ENCODE measurements at places on chromosomes 13 and 19.
A peak's percentile ranks its signal among the peaks of the same experiment; 100 is the strongest.

DNA sequence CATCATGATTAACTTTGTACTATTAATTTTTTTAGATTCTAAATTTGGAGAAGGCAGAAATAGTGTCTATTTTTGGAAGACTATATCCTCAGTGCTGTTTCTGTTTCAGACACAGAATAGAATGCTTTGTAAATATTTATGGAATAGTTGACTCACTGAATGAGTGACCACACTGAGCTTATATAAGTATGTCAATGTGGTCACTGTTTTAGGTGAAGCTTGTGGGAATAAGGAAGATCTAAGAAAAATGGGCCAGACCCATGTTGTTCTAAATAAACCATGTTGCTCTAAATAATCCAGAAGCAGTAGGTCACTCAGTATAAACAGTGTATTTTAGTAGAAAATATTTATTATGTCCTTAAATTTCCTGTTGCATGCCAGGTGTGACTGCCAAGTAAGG lies 45.5 kb upstream of the DACH1 start:
- DNase-seq, result no peak

- DNase-seq, result no peak
These were observed 149.0 kb downstream of the SLITRK1 start for GRCh38 chr13:83733293-83733692.

- no peak for DNase-seq
These were observed 104.4 kb downstream of the KLF5 start for GRCh38 chr13:73162912-73163911.

DNA sequence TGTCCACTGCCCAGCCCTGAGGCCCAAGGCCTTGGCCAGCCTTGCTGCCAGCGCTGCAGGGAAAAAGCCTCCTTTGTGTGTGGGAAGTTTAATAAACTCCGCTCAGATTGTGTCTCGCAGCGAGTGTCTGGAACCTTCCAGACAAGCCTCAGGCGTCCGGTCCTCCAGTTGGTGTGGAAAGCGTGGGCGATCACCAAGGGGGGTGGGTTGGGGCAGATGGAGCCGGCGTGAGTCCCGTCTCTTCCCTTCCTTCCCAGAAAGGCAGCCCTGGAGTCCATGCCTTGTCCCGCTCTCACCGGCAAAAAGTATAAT lies 4.6 kb downstream of the STK11 start:
- no peak for DNase-seq

GRCh38 chr13:83215627-83216026 lies 666.6 kb downstream of the SLITRK1 start:
- peak; percentile 81 for DNase-seq

- DNase-seq, result no peak
These were observed 12.5 kb upstream of the TBC1D4 start for GRCh38 chr13:75494491-75494890.

- DNase-seq, result no peak
These were observed 19.5 kb downstream of the N4BP2L1 start for GRCh38 chr13:32408296-32409000.

GRCh38 chr19:41570639-41571112 lies 5.3 kb upstream of the CEACAM21 start:
- peak; percentile 78 for DNase-seq

- DNase-seq, result no peak
These were observed 5.0 kb upstream of the MADCAM1 start for GRCh38 chr19:491146-491741.

DNA sequence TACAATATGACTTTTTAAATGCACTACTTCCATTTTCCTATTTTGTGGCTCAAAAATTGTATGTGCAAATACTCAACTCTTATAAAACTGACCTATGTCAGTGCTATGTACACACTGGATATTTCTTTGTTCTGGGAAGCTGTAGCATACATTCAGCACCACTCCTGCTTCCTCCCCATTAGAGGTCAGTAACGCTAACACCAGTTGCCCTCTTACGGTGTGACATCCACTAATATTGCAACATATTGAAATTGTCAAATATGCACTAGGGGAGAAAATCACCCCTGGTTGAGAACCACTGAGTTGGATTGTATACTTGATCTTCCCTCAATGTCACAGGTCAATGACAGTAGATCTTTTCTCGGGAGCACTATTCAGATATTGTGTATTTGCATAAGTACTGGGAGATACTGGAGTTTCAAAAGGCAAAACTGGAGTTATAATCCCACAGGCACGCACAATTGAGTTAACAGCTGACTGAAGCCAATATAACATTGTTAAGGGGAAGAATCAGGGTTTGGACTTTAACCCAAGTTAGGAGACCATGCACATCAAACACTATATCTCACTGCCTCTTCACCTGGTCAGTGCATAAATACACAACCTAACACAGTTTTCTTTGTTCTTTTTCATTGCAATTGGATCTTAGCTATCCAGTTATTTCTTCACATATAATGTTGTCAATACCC lies 1276.5 kb upstream of the MIR17HG start:
- no peak for DNase-seq

- no peak for DNase-seq
These were observed 19.4 kb downstream of the GPC5 start for GRCh38 chr13:91417660-91418325.

DNA sequence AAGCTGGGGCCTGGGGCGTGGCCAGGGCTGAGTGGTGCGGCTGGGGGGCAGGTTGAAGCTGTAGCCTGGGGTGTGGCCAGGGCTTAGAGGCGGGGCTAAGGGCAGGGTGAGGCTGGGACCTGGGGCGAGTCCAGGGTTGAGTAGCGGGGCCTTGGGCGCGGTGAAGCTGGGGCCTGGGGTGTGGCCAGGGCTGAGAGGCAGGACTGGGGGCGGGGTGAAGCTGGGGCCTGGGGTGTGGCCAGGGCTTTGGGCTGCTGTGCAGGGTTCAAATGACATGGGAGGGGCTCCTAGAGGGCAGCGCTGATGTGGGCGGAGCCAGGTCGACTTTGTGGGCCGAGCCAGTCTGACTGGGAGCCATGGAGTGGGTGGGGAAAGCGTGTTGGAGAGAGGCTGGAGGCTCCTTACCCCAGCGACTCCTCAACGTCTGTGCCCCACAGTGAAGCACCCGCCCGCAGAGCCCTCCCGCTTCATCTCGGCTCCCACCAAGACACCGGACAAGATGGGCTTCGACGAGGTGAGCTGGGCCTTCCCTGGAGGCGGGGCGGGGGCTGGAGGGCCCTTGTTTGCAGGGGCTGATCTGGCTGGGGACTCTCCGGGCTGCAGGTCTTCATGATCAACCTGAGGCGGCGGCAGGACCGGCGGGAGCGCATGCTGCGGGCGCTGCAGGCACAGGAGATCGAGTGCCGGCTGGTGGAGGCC lies 21.5 kb downstream of the COLGALT1 start:
- DNase-seq, result peak; percentile 51

GRCh38 chr13:100197591-100198365 lies 108.9 kb downstream of the PCCA start:
- no peak for DNase-seq

GRCh38 chr13:109723046-109723445 lies 63.3 kb downstream of the IRS2 start:
- no peak for DNase-seq

DNA sequence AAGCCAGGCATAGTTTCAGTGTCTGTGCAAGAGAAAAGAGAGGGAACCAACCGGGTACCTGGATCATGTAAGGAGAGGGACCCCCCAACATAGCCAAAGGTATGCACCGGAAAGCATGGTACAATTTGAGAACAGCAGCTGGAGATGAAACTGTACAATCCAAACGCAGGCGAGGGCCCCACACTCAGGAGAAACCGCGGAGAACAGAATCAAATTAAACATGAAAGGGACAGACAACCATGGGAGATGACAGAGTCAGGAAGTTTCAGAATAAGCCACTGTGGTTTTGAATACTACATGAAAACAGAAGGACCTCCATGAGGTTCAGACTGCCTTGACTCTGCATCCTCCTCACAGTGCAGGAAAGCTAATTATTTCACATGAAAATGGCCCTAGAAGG lies 62.9 kb upstream of the SPATA13 start:
- DNase-seq, result no peak

- no peak for DNase-seq
These were observed 17.1 kb upstream of the ZSCAN4 start for GRCh38 chr19:57651654-57651996.

DNA sequence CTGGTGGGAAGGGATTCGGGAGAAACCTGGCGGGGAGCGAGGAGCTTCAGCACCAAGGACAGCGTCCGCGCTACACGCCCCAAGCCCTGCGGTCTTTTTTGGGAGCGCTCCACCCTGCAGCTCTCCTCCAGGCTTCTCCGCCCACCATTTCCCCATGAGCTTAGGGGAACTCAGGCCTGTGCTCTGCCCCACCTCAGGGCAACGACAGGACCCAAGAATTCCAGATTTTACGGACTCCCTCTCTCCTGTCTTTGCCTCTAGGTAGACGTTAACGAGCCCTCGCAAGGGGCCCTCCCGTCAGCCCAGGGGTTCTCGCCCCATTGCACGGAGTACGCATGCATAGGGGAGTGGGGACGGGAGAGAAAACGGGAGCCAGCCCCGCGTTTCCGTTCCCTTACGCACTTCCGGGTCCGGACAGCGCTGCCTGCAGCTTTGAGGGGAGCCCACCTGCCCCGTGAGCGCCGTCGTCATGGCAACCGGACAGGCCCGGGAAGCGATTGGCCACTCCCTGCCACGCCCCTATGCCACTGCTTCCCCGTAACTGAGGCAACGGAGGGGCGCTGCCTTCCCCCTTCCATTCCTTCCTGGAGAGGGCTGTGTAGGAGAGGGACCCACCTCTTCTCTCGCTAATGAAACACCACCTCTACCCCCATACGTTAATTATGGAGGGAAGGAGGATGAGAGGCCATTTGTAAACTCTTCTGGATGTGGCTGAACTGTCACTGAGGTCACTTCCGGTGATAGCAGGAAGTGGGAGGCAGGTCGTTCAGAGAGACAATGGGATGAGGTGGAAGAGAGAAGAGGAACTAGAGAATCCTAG lies 20.8 kb downstream of the NOVA2 start:
- peak; percentile 76 for DNase-seq

All from cardiac muscle cell (in vitro differentiated cells and primary cell).